Neural progenitor cell (in vitro differentiated cells): ENCODE measurements at places on chromosomes 5 and 9. TPM values are rescaled to one million over a fixed set of nuclear protein-coding genes. Genes with fewer than 3 reads are reported as not detected.
A peak's percentile ranks its signal among the peaks of the same experiment; 100 is the strongest.

- DNase-seq, result no peak
Measured at GRCh38 chr5:169637549-169638121, 560 bp downstream of the DOCK2 start.

DNA sequence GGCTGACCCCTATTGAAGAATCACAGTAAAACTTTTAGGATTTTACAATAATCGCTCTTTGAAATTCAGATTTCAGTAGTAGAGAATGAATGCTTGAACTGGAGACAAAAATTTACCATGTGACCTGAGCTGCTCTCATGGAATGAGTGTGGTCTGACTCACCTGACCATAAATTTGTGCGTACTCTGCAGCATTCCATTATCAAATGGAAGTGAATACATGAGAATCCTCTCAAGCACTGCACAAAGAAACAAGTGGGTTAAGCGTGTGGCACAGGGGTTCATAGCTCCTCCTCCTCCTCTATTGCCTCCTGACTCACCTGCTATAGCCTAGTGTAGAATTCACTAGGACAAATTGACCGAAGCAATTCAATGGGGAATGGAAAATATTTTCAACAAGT is 269.8 kb upstream of the CDH9 start:
- DNase-seq, result no peak

GRCh38 chr9:87180841-87181240 is 233.5 kb upstream of the GAS1 start:
- DNase-seq, result no peak

GRCh38 chr9:99411068-99411467 is 189.0 kb downstream of the SEC61B start:
- DNase-seq, result no peak

DNA sequence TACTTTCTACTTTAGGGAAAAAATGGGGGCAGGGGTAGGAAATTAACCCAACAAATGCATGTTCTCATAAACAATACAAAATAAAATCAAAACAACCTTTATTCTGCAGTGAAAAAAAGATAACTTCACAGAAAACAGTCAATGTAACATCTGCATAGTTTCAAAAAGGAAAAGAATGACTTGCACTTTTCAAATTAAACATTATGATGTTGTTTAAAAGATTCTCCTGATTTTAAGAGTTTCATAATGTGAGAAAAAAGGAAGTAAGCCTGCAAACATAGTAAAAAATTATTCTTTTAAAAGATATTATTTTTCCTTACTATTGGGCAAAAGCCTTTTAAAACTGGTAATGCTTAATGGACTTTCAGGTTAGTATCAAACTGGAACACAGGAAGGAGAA is 7.6 kb downstream of the C9orf72 start:
- DNase-seq, result no peak

DNA sequence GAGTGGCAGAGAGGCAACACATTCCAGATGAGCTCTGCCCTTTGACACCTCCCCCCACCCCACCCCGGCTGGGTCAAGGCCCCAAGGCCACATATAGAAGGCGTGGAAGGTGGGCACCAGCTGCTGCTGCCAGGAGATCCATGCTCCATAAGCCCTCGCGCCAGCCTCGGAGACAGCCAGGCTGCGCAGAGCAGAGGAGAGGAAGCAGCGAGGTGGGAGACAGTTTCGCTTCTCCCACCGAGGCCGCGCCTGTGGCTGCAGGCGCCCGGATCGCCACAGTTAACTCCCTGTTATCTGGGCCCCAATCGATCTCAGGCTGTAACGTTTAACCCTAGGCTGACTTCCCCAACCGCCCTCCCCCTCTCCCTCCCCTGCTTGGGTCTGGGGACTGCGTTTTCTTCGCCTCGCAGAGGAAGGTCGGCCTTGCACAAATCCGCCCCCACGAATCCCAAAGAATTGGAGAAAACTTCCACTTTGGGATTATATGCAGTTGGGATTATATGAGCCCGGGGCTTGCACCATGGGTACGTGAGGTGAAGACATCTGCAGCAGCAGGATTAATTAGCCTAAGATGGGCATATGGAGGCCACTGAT is 1.1 kb upstream of the CXXC5 start:
- DNase-seq, result peak; percentile 67

- no peak for DNase-seq
Measured at GRCh38 chr5:157689942-157690689, 18.8 kb downstream of the C5orf52 start.

GRCh38 chr5:171863935-171864334 is 78.3 kb downstream of the SMIM23 start:
- no peak for DNase-seq

- no peak for DNase-seq
Measured at GRCh38 chr5:101688156-101688555, 607.9 kb downstream of the SLCO4C1 start.

GRCh38 chr5:38022631-38023030 is 182.8 kb upstream of the GDNF start:
- no peak for DNase-seq

DNA sequence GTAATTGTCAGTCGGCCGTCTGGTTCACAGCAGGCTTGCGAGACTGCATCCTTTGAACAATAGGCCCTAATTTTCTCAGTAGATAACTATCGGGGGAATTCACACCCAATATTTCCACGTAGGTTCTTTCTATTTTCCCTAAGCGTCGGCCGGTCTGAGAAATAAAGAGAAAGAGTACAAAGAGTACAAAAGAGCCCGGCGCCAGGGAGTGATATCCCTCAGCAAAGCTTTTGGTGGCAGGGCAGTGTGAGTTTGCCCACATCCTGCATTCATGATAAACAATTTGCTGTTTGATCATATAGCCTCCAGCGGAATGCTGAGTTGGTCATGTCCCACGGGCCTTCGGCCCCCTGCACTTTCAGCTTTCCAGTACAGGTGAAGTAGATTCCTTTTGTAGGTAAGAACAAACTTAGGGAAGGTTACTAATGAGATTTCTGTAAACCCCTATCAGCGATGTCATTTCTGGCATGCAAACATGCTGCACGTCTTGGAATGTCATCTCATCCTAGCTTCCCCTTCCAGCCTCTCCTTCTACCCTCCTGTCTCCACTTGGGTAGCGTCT is 4.7 kb upstream of the PTGR1 start:
- peak; percentile 15 for DNase-seq

DNA sequence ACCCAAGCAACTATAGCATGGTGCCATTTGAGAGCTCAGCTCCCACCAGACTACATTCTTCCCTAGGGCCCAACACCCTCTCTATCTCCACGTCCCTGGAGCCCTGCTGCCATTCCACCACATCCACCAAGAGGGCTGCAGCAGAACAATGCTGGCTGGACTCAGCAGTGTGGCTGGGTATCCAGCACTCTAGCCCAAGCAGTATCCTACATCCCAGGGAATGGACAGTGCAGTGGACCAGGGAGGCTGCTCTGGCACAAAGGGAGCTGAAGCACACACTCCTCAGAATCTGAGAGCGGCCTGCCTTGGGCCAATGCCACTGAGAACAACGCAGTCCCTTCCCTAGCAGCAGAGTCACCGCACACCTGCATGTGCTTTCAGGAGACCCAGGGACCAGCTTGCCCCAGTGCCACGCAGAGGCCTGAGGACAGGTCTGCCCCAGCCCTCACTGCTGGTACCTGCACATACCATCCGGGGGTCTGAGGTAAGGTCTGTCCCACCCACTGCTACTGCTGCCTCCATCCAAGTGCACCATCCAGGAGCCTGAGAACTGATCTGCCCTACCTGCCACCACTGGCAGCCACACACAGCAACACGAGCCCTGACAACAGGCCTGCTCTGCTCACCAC is 95.9 kb downstream of the ZDHHC21 start:
- no peak for DNase-seq

GRCh38 chr9:92745331-92745730 is 19.3 kb downstream of the BICD2 start:
- no peak for DNase-seq

- no peak for DNase-seq
Measured at GRCh38 chr9:74016004-74016403, 481.1 kb upstream of the RORB start.

- DNase-seq, result peak; percentile 13
Measured at GRCh38 chr5:57448751-57449150, 33.9 kb downstream of the ACTBL2 start.

- no peak for DNase-seq
Measured at GRCh38 chr5:173644673-173645436, 28.4 kb upstream of the BOD1 start.

DNA sequence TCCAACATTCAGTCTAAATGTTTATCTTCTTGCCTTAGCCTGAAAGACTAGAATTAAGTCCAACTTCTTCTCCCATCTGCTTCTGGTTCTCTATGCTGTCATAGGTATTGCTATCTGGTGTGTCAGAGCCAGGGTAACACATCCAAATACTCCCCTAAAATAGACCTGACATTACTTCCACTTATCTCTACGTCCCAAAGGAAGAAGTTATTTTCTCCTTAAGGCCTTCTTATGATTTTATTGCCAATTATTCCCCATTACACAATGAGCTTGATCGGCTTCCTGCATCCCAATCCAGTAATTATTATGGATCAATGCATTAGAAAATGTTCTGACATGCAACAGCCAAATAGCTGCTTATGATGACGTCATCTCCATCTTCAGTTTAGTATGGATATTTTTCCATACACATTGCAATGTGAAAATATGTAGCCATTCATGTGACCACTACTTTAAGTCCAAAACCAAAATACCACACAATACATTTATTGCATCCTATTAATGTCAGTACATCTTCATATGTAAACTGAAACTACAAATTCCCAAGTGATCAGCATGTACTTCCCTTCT is 555.5 kb downstream of the MAT2B start:
- DNase-seq, result no peak

GRCh38 chr5:1465966-1466471 is 20.8 kb upstream of the SLC6A3 start:
- DNase-seq, result no peak

- peak; percentile 57 for DNase-seq
Measured at GRCh38 chr9:127735530-127736185, 564 bp upstream of the TOR2A start.

DNA sequence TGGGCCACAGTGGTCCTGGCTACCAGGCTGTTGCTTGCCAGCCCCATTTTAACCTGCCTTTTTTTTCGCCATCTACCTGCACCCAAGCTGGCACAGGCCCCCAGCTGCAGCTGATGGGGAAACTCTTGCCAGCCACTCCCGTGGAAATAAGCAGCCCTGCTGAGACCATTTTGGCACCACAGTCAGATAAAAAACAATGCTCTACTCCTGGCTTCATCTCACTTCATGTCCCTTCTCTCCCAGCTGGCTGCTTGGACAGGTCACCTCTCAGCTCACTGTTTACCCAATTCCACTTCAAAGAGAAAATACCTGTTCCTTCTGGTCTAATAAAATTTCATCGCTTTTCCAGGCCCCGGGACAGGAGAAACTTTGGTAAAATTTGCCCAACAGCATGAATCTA is 322.6 kb upstream of the SLC30A5 start:
- DNase-seq, result no peak

DNA sequence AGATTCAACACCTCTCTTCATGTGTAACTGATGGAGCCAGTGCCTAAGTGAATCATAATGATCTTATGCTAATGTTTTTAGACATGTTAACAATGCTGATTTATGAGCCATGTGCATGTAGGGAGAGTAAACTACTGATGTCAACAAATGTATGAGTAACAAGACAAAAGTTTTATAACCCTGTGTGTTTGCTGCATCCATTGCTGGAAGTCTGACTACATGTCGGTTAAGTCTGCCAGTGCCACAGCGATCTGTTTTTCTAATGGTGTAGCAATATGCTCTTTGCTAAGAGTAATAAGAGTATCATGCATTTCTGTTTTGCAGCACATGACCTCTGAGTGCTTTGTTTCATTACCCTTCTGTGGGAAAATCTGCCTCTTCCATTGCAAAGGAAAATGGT is 26.4 kb upstream of the TMOD1 start:
- DNase-seq, result no peak

DNA sequence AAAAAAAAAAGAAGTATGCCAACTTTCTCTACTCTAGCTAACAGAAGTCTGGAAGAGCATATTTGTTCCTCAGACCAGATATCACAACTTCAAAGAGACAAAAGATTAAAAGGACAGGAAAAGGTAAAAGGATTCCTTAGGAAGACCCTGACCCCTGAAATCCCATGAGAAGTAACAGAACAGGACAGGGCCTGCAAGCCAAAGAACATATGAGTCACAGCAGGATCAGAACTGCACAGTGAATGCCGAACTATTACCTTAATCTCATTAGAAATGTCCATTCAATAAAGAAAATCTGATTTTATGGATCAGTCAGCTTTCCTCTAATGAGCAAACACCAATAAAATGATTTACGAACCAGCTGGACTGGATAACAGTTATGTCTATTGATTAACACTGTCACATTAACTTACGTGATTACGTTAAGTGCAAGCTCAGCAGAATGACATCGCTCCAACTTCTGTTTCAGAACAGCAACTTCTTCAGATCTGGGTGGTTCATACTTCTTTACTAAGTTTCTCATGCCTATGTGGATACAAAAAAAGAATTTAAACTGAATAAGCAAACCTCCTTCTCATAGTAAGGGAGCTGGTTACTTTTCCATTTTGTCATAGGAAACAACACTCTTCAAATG is 13.6 kb downstream of the CCNH start:
- DNase-seq, result no peak

GRCh38 chr5:77906806-77907205 is 130.7 kb upstream of the TBCA start:
- no peak for DNase-seq

DNA sequence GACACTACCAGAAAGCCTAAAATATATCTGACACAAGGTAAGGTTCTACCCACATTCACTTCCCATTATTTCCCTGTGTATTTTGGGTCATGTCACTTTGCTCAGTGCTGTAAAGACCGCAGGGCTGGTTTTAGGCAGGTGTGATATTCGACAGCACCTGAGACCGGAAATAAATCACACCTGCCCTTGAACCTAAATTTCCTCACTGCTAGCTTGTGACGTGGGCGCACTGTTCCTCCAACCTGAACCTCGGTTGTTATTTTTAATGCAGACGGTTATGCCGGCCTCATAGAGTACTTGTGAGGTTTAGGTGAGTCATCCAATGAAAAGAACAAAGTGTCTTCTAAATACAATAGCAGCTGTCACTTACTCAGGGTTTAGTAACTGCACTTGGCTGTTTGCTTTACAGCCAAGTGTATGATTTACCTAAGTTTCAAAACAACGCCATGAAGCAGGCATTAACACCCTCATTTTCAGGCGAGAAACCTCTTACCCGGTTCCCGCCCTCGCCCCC is 20.7 kb upstream of the ZNF782 start:
- DNase-seq, result no peak

DNA sequence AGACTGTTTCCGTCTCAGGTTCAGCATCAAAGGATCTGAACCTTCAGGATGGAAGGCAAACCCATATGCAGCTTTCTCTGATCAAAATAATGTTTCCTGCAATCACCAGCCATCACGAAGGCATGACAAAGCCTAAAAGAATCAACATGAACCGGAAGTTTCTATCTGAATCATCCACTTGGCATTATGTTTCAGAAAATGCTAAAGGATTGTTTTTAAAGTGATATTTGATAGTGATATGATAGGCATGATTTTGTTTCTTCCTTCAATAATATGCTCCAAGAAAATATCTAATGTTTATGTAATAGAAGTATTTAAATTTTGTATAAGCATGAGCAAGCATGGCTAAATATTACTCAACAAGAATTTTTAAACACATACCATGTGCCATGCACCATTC is 219.6 kb downstream of the PLK2 start:
- DNase-seq, result no peak

The GLRA1 gene
- total RNA-seq, result not detected in 2 replicates

The PCDHB15 gene
- 7.8 and 9.4 TPM in 2 replicates for total RNA-seq

The PCDHB14 gene
- 7.2 and 7.4 TPM in 2 replicates for total RNA-seq

The TEX48 gene
- total RNA-seq, result not detected in 2 replicates

The SLC1A3 gene
- 6.7 and 8.5 TPM in 2 replicates for total RNA-seq

The SLC6A18 gene
- not detected in 2 replicates for total RNA-seq

The CCNJL gene
- 8.4 and 9.4 TPM in 2 replicates for total RNA-seq

The LPAR1 gene
- total RNA-seq, result 30.3 and 36.0 TPM in 2 replicates

The FBLL1 gene
- total RNA-seq, result 0.19 and 0.34 TPM in 2 replicates

The DIRAS2 gene
- total RNA-seq, result 0.06 TPM in 1 of 2 replicates, not detected in the other
